ENCODE measurements at places on chromosomes 11 and 22.

GRCh38 chr11:85843929-85844328 lies 11.3 kb upstream of the CCDC83 start:
- no peak for DNase-seq

DNA sequence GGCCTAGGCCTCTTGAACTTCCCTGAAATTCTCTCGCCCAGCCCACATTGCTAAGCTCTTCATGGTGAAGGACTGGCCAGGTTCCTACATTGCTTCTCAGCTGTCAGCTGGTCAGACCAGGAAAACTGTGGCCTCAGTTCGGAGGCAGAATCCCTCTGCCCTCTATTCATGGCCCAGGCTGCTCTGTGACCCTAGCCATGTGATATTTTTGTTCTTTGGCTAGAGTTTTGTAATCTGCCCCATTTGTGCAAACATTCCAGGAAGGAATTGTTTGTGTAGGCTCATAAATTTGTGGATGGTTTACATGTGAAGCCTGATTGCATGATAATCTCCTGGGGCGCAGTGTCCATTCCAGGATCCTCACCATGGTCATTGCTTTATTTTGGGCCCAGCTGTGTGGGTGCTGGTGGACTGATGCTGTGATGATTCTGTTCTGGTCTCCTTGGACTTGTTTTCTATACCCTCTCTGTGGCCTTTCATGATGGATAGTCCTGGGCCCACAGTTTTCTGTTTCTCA lies 149.1 kb upstream of the E2F8 start:
- DNase-seq = no peak

GRCh38 chr11:68343761-68344256 lies 31.4 kb downstream of the LRP5 start:
- no peak for DNase-seq

GRCh38 chr22:43743131-43743530 lies 69.0 kb downstream of the EFCAB6 start:
- no peak for DNase-seq

GRCh38 chr11:60757231-60757800 lies 649 bp downstream of the MS4A15 start:
- no peak for DNase-seq

GRCh38 chr11:45333001-45333971 lies 47.1 kb upstream of the SYT13 start:
- no peak for DNase-seq

- no peak for DNase-seq
These were observed 27.3 kb downstream of the BCL2L13 start for GRCh38 chr22:17665854-17666253.

DNA sequence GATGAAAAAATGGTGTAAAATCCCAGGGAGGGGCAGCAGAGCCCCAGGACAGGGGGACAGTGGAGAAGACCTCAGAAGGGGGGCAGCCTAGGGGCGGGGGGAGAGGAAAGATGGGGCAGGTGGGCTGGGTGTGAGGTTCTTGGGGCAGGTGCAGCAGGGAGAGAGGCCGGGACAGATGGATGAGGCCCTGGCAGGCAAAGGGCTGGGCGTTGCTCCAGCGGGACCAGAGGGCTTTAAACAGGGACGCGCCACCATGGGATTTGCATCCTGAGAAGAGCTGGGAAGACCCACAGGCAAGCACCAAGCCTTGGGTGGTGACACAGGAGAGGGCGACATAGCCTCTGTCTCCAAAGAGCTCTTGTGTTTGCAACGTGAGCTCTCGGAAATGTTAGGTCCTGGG lies 1342.8 kb downstream of the TBC1D22A start:
- no peak for DNase-seq

- no peak for DNase-seq
These were observed 62.4 kb upstream of the BMAL1 start for GRCh38 chr11:13215149-13215548.

DNA sequence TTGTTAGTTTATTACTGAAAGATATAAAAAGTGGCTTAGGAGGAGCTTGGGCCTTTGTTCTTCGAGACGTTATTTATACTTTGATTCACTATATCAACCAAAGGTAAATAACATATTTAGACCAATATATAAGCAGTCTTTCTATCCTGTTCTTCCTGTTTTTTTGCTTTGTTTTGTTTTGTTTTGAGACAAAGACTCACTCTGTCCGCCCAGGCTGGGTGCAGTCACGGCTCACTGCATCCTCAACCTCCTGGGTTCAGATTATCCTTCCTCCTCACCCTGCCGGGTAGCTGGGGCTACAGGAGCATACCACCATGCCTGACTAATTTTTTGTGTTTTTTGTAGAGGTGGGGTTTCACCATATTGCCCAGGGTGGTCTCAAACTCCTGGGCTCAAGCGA lies 66.8 kb downstream of the ATM start:
- DNase-seq = no peak

DNA sequence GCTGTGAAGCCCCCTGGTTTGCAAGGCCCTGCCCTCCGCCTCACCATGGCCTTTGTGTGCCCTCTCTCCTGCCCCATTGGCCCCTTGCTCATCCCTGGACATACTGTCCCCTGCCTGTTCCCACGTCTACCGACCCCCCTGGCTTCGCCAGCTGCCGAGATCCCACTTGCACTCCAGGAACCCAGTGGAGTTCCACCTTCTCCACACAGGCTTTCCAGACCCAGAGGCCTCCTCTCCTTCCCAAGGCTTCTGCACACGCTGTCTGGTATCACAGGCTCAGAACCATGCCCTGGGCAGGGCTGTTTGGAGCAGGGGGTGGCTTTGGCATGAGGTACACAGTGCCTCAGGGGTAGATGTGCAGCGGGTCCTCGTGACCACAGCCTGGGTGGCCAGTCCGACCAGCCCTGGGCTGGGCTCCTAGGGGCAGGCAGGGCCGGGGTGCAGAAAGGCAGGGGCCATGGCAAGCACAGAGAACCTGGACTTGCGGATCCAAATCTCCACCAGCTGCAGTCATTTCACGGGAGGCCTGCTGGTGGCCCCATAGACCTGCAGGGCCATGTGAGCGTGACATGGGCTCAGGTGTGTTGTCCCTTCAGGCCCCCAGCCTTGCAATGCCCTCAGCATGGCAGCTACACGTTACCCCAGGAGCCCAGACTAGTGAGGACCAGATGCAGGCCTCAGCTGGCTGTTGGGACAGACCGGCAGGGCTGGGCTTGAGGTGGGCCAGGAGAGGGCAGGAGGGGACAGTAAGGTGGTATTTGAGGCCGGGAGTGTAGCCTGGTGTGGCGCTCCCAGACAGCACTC lies 9.5 kb downstream of the GRK2 start:
- DNase-seq = no peak

DNA sequence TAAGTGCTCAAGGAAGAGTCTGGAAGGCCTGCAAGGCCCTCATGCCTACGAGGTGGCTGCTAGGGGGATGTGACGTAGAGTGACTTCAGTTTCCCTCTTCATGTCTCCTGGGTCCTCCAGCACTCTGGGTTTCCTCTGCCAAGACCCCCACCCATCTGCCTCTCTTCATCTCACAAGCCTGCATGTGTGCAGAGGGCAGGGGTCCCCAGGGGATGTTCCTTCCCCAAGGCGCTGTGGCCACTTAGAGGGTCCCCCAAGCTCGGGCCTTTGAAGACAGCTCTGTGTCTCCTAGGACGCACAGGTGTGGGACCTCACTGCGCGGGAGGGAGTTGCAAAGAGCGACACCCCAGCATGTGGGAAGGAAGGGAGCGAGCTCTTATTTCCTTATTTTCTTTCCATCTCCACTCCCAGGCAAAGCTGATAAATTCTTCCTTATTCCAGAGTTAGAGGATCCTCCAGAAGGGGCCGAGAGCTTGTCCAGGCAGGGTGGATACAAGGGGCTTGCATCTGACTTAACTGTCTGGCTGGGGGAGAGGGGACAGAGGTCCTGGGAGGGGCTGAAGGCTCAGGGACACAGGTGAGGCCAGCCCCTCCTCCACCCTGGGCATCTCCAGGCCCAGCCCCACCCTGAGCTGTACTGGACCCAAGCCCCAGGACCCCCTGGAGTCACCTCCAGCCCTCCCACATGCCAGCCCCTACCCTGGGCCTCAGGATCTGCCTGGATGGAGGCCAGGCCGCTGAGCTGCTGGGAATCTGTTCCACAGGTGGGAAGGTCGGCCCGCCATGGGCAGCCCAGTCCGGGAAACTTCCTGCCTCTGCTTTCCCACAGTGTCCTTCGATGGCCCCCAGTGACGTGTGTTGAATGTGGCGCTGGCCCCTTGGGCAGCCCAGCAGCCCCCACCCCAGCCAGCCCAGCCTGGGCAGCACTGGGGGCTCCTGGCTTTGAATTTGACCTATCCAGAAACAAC lies 59.7 kb upstream of the KCNQ1OT1 start:
- no peak for DNase-seq

Measured in T-helper 17 cell (primary cell).